ENCODE measurements at places on chromosomes 4 and X.

- no peak for DNase-seq
Observed at GRCh38 chrX:151703487-151703886, 8.2 kb downstream of the PRRG3 start.

GRCh38 chr4:10656420-10656819, 28.1 kb downstream of the CLNK start:
- DNase-seq = no peak

GRCh38 chr4:24112466-24112865, 222.6 kb upstream of the PPARGC1A start:
- DNase-seq = no peak

GRCh38 chr4:158129694-158130093, 43.1 kb downstream of the GASK1B start:
- no peak for DNase-seq

DNA sequence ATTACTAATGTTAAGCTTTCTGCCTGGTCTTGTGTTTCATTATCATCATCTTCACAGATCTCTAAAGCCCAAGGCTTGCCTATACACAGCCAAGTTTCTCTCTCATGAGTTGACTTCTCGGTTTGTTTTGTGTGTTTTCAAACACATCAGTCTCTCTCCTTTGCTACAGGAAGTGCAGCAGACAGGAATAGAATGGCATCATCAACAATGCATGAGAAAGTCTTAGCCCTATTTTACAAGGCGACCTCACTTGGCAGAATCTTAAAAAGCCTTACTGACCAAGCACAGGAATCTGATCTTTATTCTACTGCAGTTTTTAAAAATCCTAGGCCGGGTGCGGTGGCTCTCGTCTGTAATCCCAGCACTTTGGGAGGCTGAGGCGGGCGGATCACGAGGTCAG, 36.8 kb downstream of the CC2D2A start:
- DNase-seq = no peak

All from germinal center (tissue), 1 donor.